Activated CD4-positive, alpha-beta T cell treated with anti-CD3 and anti-CD28 coated beads for 36 hours (primary cell): ENCODE measurements at places on chromosomes 11 and 22. TPM values are rescaled to one million over a fixed set of nuclear protein-coding genes. Genes with fewer than 3 reads are reported as not detected.

GRCh38 chr22:36610567-36610966, 81.6 kb upstream of the EIF3D start:
- peaks cover 37% of the 10 kb centered on the region for H3K27me3 ChIP-seq
- H3K27ac ChIP-seq: no peak overlapping the region
- DNase-seq: no peak
- H3K4me3 ChIP-seq: no peak overlapping the region
- H3K36me3 ChIP-seq: no peaks in the 10 kb centered on the region

GRCh38 chr11:74923125-74923524, 25.8 kb downstream of the XRRA1 start:
- H3K36me3 ChIP-seq: peaks cover 12% of the 10 kb centered on the region
- H3K4me3 ChIP-seq: no peak overlapping the region
- DNase-seq: no peak

- H3K4me3 ChIP-seq: no peak overlapping the region
- DNase-seq: no peak
- H3K27me3 ChIP-seq: no peaks in the 10 kb centered on the region
- H3K4me1 ChIP-seq: no peaks in the 10 kb centered on the region
Observed at GRCh38 chr22:17587629-17588028, 24.3 kb downstream of the SLC25A18 start.

GRCh38 chr11:11076879-11077278, 219.0 kb upstream of the ZBED5 start:
- DNase-seq: peak; percentile 11
- H3K27me3 ChIP-seq: no peaks in the 10 kb centered on the region
- peaks cover 22% of the 10 kb centered on the region for H3K4me1 ChIP-seq
- no peaks in the 10 kb centered on the region for H3K36me3 ChIP-seq
- H3K27ac ChIP-seq: no peak overlapping the region
- H3K4me3 ChIP-seq: no peak overlapping the region

GRCh38 chr11:46918083-46918787, at the start of gene LRP4:
Gene LRP4, minus strand, starts transcription at chr11:46918550. Its CDS starts 171 bp downstream, at chr11:46918379.
- peaks cover 25% of the 10 kb centered on the region for H3K4me1 ChIP-seq
- peak; percentile 62 for DNase-seq
- H3K36me3 ChIP-seq: no peaks in the 10 kb centered on the region
- peaks cover 49% of the 10 kb centered on the region for H3K27me3 ChIP-seq
- peak within 1 kb of the TSS; percentile 64 for H3K4me3 ChIP-seq

DNA sequence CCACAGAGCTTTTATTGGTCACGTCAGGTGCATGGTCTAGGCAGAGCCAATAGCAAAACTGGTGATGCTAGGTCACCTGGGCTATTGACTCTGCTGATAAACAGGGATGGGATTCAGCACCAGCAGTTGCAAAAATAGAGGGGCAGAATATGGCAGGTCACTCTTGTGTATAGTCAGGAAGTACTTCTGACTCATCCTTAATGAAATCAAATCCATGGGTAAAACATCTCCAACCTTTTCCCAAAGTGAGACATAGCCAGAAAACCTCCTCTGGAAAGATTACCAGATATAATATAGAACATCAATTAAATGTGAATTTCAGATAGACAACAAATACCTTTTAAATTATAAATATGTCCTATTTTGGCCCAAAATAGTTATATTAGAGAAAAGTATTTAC, 383.2 kb downstream of the METTL15 start:
- no peak overlapping the region for H3K27ac ChIP-seq
- H3K4me1 ChIP-seq: no peaks in the 10 kb centered on the region
- no peak overlapping the region for H3K4me3 ChIP-seq

DNA sequence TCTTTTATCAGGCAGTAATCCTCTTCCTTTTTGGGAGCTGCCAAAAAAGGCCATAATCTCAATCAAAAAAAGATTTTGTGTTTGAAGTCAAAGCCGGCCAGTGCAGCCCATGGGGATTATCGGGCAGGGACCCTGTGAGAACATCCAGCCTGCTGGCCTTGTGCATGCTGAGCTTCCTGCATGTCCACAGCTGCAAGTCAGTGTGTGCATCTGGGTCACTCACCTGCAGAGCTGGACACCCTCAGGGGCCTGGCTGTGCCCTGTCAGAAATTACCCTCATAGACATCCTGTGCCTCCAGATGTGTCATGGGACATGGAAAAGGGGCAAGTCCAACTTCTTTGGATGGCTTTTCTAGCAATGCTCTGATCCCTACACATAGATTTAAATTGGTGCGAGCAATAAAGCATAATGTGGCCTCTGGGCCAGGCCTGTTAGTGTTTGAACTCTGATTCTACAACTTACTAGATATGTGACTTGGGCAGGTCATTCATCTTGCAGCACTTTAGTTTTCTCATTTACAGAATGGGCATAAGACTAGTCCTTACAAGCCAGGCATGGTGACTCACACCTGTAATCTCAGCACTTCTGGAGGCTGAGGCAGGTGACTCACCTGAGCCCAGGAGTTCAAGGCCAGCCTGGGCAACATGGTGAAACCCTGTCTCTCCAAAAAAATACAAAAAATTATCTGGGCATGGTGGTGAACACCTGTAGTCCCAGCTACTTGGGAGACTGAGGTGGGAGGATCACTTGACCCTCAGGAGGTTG, 81.6 kb upstream of the LARGE1 start:
- H3K4me3 ChIP-seq: no peak overlapping the region
- no peaks in the 10 kb centered on the region for H3K4me1 ChIP-seq
- no peaks in the 10 kb centered on the region for H3K27me3 ChIP-seq
- no peak overlapping the region for H3K27ac ChIP-seq
- no peaks in the 10 kb centered on the region for H3K36me3 ChIP-seq

GRCh38 chr11:8733852-8734251, 51.3 kb downstream of the RPL27A start:
- no peak overlapping the region for H3K4me3 ChIP-seq
- DNase-seq: no peak
- H3K4me1 ChIP-seq: no peaks in the 10 kb centered on the region

DNA sequence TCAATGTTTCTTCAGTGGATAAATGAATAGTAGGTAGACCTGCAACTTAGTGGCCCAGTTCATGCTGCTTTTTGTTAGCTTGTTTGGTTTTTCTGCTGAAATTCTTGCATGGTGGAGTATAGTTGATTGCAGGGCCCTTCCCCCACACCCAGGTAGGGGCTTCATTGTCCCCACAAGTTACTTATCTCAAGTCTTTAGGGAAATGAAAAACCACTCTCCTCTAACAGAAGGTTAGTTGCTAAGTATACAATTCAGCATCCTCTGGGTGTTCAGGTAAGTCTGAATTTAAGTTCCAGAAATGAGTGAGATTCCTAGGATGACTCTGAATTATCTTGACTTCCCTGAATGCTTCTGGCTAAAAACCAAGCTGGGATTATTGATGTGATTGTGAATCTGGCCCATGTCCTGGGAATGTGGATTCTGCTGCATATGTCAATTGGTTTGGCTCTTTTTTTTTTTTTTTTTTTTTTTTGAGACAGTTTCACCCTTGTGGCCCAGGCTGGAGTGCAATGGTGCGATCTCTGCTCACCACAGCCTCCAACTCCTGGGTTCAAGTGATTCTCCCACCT, 40.3 kb downstream of the BCL2L13 start:
- H3K4me1 ChIP-seq: peaks cover 3% of the 10 kb centered on the region
- peak overlapping the region; percentile 7 for H3K27ac ChIP-seq
- no peaks in the 10 kb centered on the region for H3K27me3 ChIP-seq

DNA sequence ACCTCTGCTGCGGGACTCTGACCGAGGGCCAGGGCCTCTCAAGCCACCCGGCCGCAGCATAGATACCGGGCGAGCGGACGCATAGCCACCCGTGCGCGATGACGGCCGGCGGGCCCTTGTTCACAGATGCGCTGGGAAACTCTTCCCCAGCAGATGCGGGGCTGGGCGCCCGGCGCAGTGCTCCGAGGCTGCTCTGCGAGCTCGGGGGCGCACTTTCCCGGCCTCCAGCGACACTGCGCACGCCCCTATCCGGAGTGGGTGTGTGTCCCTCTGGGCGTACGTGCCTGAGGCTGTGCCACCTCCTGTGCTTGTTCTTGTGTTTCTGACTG, 104.7 kb upstream of the E2F8 start:
- H3K4me1 ChIP-seq: peaks cover 5% of the 10 kb centered on the region
- H3K36me3 ChIP-seq: no peaks in the 10 kb centered on the region
- H3K4me3 ChIP-seq: no peak overlapping the region

DNA sequence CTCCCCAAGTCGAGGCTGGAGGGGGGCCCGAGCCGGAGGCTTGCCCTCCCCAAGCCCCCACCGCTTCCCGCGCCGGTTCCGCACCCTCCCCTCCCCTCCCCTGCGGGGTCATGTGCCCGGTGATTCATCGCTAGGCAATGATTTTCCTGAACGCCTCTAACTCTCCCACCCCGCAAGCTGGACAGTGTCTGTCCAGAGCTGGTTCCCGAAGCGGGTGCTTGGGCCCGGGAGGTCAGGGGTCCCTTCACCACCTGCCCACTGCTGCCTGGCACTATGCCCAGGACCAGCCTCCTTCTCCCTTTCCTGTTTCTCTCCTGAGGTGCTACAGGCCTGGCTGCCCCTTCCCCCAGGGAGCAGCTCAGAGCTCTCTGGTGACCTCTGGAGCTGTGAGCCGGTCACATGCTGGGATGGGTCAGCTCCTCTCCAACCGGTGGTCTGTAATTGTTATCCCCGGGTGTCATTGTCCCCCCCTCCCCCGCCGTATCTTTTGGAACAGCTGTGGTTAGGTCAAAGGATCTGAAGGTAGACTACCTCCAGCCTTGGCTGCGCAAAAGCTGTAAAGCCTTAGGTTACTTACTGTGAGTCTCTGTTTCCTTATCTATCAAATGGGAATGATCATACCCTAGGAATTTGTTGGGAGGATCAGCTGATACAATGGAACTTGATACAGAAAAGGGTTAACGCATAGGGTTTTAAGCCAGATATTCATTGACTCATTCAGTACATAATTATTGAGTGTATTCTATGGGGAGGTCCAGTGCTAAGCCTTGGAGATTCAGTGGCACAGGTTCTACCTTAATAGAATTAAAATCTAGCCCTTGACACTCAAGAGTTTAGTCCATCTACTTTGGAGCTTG, 753 bp downstream of the STX3 start:
- no peaks in the 10 kb centered on the region for H3K27me3 ChIP-seq
- H3K36me3 ChIP-seq: no peaks in the 10 kb centered on the region

- H3K4me3 ChIP-seq: no peak overlapping the region
- H3K27me3 ChIP-seq: peaks cover 2% of the 10 kb centered on the region
- H3K36me3 ChIP-seq: no peaks in the 10 kb centered on the region
Observed at GRCh38 chr11:127693686-127694085, 693.1 kb upstream of the KIRREL3 start.

- no peaks in the 10 kb centered on the region for H3K36me3 ChIP-seq
- peaks cover 19% of the 10 kb centered on the region for H3K4me1 ChIP-seq
- H3K4me3 ChIP-seq: no peak overlapping the region
- DNase-seq: no peak
Observed at GRCh38 chr11:121236115-121237001, 56.2 kb upstream of the SC5D start.

DNA sequence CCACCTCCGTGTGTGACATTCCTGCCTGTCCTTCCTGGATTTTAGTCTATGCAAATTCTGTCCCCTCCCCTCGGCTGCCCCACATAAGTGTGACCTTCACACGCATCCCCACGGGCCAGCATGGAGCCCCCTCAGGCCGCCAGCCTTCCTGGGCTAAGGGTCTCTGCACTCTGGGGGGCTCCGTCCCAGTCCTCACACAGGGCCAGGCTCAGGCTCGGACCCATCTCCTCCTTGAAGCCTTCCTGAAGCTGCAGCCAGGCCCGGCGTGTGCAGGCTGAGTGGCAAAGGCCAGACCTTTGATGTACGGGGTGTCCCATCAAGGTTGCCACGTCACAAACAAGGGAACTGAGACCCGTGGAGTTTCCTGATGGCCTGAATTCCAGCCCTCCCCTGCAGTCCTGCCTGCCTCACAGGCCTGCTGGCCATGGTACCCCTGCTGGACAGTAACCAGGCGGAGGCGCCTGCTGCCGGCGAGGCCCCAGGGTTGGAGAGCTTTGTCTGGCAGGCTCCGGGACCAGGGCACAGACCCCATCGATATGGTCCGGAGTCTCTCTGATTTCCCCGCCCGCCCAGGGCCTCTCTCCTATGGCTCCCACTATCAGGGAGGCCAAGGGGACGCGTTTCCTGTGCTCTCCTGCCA, 791.7 kb downstream of the BRD1 start:
- DNase-seq: no peak
- H3K4me3 ChIP-seq: no peak overlapping the region
- no peaks in the 10 kb centered on the region for H3K27me3 ChIP-seq
- no peaks in the 10 kb centered on the region for H3K4me1 ChIP-seq
- H3K27ac ChIP-seq: no peak overlapping the region
- H3K36me3 ChIP-seq: no peaks in the 10 kb centered on the region

DNA sequence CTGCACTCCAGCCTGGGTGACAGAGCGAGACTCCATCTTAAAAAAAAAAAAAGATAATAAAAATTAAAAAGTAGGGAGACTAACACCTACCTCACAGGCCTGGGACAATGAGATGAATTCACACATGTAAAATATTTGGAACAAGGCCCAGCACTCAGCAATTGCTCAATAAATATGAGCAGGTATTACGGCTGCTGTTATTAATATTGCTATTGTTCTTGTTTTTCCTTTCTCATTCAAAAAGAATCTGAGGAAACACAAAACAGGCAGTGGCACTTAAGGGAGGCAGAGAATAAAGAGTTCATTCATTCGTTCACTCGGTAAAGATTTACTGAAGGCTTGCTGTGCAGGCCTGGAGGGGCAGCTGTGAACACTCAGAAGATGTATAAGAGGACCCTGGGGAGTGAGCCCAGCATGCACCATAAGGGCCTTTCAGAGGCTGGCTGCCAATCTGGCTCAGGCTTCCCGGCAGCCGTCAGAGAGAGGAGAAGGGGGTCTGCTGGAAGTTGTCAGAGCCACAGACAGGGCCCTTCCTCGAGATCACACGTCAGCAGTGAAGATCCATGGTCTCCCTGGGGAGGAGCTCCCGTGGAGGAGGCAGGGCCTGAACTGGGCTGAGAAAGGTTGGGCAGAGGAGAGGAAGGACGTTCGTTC, 51.6 kb upstream of the TCF20 start:
- H3K4me3 ChIP-seq: no peak overlapping the region
- no peak for DNase-seq
- peaks cover 32% of the 10 kb centered on the region for H3K4me1 ChIP-seq

- no peak overlapping the region for H3K4me3 ChIP-seq
- H3K27ac ChIP-seq: no peak overlapping the region
- H3K36me3 ChIP-seq: no peaks in the 10 kb centered on the region
- no peaks in the 10 kb centered on the region for H3K4me1 ChIP-seq
Observed at GRCh38 chr11:102824556-102824955, 18.9 kb downstream of the MMP3 start.

- peak overlapping the region; percentile 34 for H3K27ac ChIP-seq
- H3K4me1 ChIP-seq: peaks cover 38% of the 10 kb centered on the region
- H3K36me3 ChIP-seq: peaks cover 24% of the 10 kb centered on the region
- H3K27me3 ChIP-seq: no peaks in the 10 kb centered on the region
Observed at GRCh38 chr11:78074756-78075155, 4.9 kb downstream of the NDUFC2 start.

GRCh38 chr11:15236559-15236958, 121.8 kb downstream of the INSC start:
- H3K27ac ChIP-seq: no peak overlapping the region
- H3K4me3 ChIP-seq: no peak overlapping the region
- no peak for DNase-seq
- H3K27me3 ChIP-seq: no peaks in the 10 kb centered on the region
- H3K4me1 ChIP-seq: no peaks in the 10 kb centered on the region

The MUC5AC gene
- not detected for total RNA-seq

The GAL gene
- 2.2 TPM for total RNA-seq

The TBX10 gene
- not detected for total RNA-seq

The CSTPP1 gene
- 17.9 TPM for total RNA-seq

The KRTAP5-8 gene
- total RNA-seq: not detected

The EIF3F gene
- 270 TPM for total RNA-seq

The TP53AIP1 gene
- total RNA-seq: not detected
